CD4-positive, alpha-beta T cell treated with Interleukin-17A for 1 hour (primary cell): ENCODE measurements at places on chromosomes 4 and X.

DNA sequence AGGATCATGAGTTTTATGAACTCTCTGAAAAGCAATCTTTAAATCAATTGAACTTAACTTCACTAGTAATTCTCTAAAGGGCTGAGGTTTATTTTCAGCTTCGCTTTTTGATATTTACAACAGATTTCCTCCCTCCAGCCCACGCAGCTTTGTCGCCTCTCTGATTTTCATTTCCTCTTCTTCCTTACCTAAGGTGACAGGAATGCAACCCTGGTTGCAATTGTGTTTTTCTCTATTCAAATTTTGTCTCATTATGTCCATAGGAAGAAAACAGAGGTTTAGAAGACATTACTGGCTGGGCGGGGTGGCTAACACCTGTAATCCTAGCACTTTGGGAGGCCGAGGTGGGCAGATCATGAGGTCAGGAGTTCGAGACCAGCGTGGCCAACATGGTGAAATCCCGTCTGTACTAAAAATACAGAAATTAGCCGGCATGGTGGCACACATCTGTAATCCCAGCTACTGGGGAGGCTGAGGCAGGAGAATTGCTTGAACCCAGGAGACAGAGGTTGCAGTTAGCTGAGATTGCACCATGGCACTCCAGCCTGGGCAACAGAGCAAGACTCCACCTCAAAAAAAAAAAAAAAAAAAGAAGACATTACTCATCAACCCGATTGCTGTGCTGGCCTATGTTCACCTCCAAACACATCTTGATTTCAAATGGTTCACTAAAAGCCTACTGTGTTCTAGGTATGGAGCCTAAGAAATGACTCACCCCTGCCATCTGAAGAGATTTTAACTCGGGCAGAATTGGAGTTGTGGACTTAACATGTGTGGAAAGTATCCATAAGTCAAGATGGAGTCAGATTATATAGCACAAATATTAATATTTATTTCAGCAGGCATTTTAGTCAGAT is 36.8 kb downstream of the VSIG4 start:
- no peak for DNase-seq

GRCh38 chrX:47156611-47157520 is 11.8 kb downstream of the RBM10 start:
- DNase-seq, result no peak

DNA sequence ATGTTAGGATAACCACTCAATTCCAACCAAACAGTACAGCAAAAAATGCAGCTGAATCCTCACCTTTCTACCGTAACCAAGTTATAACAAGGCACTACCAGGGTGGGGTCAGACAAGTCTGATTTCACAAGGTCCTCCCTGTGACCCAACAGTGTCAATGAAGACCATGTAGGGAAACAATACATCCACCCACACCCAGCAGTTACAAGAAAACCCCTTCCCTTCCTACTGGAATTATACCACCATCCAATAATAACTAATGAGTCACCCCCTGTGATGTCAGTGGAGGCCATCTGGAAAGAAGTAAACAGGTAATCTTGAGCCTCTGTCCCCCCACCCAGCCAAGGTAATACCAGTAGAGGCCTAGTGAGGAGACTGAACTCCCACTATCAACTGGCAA is 117.6 kb downstream of the FGF16 start:
- DNase-seq, result no peak

- DNase-seq, result peak; percentile 84
These were observed 29.2 kb upstream of the ASMTL start for GRCh38 chrX:1481636-1482529.

- DNase-seq, result no peak
These were observed 28.9 kb upstream of the WDFY3 start for GRCh38 chr4:84995386-84995785.

- DNase-seq, result no peak
These were observed 58.8 kb downstream of the C4orf50 start for GRCh38 chr4:5959211-5959982.

- peak; percentile 18 for DNase-seq
These were observed 215.3 kb upstream of the TTC29 start for GRCh38 chr4:147160908-147161513.

DNA sequence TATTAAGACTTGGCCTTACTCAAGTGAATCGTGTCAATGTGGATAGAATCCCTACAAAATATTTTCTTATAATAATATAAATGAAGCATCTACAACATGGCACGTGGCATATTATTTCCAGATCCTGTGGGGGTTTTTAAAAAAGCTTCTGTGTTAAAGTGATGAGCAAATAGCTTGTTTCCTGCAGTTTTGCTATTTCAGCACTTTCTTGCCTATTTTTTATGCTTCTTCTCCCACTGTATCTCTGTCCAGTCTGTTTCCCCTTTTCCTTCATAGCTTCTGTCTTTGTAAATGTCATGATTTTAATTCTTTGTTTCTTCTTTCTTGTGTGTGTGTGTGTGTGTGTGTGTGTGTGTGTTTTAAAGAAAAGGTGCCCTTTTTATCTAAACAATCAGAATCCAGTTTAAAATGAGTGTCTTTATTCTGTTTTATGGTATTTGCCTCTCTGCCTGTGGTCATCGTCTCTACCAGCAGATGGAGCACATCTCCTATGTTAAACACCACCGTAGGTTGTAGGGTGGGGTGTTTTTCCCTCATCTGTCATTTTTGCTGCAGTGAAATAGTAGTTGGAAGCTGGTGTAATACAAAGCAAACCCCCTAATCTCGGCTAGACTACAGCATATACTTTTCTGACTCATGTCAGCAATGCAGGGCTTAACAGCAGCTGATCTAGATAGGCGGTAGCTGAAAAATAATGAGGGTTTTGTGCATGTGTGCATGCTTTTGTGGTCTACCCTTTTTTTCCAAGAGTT is 33.1 kb downstream of the FTHL17 start:
- DNase-seq, result peak; percentile 3

DNA sequence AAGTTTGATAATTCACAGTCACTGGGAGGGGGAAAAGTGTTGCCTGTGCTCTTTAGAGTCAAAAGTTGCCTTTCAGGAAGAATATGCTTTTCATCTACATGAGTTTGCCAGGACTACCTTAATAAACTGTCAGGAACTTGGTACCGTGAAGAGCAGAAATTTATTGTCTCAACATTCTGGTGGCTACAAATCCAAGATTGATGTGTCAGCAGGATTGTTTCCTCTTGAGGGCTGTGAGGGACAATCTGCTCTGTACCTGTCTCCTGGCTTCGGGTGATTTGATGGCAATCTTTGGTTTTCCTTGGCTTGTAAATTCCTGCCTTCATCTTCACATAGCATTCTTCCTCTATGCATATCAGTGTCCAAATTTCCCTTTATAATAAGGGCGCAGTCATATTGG is 277.2 kb downstream of the PDGFC start:
- no peak for DNase-seq

DNA sequence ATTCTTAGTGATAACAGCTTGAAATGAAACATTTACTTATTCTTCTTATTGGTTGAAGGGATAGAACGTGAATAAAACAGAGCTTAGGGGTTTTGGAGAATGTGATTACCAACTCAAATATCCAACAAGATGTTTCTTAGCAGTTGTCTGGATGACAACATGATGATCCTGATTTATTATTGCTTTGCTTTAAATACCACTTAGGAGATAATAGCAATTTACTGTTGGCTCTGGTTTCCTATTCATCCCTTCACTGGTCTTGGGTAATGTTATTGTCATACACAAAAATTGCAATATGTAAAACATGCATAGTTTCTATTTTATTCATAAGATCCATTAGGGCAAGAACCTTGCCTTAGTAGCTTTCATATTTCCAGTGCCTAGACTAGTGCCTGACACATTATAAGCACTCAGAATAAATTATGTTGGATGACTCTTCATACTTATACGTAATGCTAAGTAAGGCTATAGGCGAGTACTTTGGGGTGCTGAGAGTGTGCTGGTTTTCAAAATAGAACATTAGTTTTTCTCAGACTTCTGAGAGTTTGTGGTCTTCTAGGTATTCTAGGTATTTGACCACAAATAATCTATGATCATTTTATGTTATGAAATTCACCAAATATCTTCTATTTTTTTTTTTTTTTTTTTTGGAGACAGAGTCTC is 58.6 kb upstream of the PGRMC2 start:
- no peak for DNase-seq

GRCh38 chr4:152065545-152065944 is 304.7 kb upstream of the GATB start:
- DNase-seq, result peak; percentile 23

DNA sequence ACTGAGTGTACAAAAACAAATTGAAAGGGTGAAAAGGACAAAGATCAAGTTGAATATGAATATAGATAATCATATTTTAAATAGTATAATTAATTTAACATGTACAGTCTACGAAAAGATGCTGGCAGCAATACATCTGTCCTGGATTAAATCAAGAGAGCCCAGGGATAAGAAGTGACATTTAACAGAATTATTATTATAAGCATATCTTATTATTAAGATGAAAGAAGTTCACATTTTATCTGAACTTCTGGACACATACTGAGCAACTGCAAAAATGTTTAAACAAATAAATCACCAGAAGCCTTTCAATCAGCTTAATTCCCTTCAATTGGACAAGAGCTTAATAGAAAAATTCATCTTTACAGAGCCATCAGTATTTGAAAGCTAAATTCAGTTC is 50.4 kb downstream of the SERTM2 start:
- no peak for DNase-seq

- DNase-seq, result no peak
These were observed 126.0 kb downstream of the F11 start for GRCh38 chr4:186392017-186392416.

- DNase-seq, result no peak
These were observed 44.2 kb downstream of the GBA3 start for GRCh38 chr4:22736912-22737311.

DNA sequence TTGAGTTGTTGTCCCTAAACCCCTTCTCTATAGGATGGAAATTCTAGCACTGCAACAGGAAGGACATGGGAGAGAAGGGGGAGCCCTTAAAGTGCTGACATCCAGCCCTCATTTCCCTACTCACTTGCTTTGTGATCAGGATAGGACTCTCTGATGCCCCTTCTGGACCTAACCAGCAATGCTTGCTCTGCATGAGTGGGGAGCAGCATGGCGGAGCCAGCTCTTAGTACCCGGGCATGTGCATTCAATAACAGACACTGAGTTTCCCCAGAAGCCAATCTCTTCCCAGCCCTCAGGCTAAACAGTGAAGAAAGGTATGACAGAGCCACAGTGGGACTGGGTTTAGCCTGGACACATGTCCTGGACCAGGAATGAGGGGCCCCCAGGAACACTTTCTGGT is 14.0 kb downstream of the SOD3 start:
- no peak for DNase-seq

DNA sequence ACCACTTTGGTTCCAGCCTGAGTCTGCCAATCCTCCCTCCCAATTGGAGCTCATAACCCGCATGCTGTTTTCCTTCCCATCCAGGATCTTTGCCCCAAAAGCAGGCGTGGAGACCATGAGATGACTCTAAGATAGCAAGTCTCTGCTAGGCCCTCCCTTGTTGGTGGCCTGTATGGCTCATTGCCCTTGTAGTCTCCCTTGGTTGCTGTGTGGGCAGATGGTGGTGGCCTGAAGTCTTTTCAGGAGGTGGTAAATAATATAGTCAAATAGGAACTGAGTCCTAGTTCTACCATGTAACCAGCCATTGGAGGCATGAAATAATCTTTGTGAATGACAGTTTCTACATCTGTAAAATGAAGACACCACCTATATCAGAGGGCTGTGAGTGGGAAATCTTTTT is 1.2 kb downstream of the ATP6AP1 start:
- no peak for DNase-seq

- no peak for DNase-seq
These were observed 325.0 kb downstream of the RAB28 start for GRCh38 chr4:13159041-13159620.

DNA sequence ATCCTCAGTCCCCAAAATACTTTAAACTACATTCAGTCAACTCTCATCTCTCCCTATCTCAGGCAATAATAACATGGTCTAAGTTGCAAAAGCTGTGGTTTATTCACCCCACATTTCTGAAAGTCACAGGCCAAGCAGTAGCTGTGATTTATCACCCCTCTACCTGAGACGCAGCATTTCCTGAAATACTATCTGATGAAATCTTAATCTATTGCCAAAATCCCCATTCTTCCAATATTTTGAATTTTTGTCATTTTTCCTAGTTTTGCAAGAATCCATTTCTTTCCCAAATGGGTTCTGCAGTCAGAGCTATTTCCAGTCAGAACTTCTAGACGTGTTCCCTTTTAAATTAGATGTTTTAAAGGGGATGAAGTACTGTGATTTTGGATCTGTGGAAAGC is 148.3 kb downstream of the BANK1 start:
- no peak for DNase-seq

GRCh38 chr4:120873554-120873953 is 49.0 kb downstream of the PRDM5 start:
- DNase-seq, result no peak

- DNase-seq, result no peak
These were observed 22.8 kb downstream of the C4orf54 start for GRCh38 chr4:99634742-99635360.

DNA sequence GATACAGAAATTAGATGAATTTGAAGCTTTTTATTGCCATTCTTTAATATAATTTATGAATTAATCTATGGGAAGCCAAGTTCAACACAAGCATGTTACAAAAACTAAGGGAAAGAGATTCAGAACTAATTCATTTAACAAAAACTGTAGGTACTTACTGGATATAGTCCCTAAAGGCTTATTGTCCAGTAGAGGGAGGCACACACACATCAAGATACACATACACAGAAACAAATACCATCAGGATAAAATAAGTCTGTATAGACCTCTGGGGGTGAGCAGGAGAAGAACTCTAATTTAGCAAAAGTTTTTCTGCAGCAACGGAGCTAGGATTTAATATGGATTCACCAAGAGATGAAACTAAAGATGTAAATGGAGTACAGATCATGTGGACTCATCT is 83.0 kb upstream of the IL13RA1 start:
- DNase-seq, result no peak

DNA sequence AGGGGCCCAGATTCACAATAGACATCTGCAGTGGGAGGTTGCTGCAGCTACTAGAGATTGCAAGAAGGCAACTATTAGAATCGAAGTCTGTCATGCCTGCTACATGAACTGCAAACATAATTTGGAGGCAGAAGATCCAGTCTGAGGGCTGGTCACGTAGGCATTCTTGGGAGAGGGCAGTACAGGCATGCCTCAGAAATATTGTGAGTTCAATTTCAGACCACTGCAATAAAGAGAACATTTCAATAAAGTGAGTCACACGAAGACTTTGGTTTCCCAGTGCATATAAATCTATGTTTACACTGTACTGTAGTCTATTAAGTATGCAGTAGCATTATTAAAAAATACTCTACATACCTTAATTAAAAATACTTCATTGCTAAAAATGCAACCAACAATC is 585.8 kb upstream of the FAT1 start:
- no peak for DNase-seq
